ENCODE measurements at places on chromosomes 13 and 19. TPM values are rescaled to one million over a fixed set of nuclear protein-coding genes. Genes with fewer than 3 reads are reported as not detected.

The PDX1 gene
- total RNA-seq: not detected

DNA sequence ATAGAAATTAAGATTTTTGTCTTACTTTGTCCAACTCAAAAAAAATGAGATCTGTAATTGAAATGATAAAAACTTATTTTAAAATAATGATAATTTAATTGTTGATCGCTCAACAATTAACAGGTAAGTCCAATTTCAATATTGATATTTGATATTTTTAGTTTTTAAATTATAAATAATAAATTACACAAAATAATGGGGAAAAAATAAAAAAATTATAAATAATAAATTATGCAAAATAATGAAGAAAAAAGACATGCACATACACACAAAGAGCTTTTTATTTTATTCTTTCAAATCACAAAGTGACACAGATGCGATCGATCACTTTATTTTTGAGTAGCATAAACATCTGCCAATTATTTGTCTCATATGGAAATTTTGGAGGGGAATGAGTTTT lies 40.8 kb downstream of the KCTD12 start:
- no peaks in the 10 kb centered on the region for H3K36me3 ChIP-seq
- DNase-seq: no peak
- peaks cover 2% of the 10 kb centered on the region for H3K27me3 ChIP-seq
- H3K4me1 ChIP-seq: no peaks in the 10 kb centered on the region

The PCSK4 gene
- total RNA-seq: 9.7 TPM

The KLK2 gene
- total RNA-seq: 0.44 TPM

DNA sequence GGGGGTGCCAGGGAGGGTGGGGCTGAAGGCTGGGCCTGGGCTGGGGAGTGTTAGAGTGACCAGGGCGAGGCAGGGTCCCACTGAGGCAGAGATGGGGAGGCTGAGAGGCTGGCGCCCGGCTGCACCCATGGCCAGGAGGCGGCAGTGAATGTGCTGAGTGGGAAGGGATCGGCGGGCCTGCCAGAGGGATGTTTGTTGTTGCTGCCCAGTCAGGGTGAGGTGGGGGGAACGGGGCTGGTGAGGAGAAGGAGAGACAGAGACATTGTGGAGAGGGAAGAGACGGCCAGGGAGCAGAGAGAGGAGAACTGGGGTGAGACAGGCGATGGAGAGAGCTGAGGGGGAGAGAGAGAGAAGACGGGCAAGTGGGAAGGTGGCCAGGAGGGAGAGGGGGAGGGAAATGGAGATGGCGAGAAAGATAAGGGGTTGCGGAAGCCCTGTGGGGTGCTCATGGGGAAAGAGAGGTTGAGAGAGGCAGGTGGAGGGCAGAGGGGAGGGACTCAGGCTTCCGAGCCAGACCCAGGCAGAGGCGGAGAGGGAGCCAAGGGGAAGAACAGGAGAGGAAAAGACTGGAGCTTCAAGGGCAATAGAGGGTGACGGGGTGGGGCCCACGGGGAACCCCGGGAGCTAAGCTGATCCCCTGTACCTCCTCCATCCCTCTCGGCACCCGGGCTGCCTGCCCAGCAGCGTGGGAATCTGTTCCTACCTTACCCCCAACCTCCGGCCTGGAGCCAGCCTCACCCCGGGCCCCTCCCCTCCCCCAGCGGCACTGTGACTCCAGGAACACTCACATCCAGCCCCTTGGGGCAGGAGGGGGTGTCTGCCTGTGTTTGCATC lies 690 bp upstream of the B3GNT8 start:
- H3K27me3 ChIP-seq: no peaks in the 10 kb centered on the region
- H3K36me3 ChIP-seq: peaks cover 9% of the 10 kb centered on the region

The LGALS14 gene
- total RNA-seq: not detected

The SPC24 gene
- total RNA-seq: 65.4 TPM

The MAB21L1 gene
- total RNA-seq: not detected

The LILRB1 gene
- 2.3 TPM for total RNA-seq

The TNNT1 gene
- not detected for total RNA-seq

DNA sequence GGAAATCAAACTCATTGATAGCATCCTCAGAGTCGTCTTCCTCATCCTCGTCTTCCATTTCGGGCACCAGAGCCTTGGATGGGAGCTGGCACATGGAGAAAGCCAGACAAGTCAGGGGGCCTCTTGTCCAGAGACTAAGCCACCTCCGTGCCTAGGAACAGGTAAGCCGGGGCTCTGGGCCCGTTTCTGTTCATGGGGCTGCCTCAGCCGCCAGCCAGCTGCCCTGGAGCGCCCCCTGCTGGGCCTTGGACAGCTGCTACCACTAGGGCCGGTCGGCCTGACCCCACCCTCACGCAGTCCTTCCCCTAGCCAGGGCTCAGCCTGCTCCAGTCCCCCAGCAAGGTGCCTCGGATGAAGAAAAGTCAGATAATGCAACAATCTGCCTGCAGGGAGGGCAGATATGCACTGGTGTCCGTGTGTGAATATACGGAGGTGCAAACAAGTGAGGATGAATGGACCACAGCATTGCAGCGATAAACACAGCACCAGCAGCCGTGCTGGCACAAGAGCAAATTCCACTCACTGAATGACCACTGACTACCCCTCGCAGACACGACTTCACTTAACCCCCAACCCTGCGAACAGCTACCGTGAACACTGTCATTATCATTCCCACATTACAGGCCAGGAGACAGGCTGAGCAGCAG lies 11.9 kb upstream of the PRKD2 start:
- peak overlapping the region; percentile 79 for H3K27ac ChIP-seq
- H3K4me3 ChIP-seq: peak overlapping the region; percentile 36
- peak; percentile 92 for DNase-seq
- H3K36me3 ChIP-seq: peaks cover 21% of the 10 kb centered on the region
- H3K27me3 ChIP-seq: no peaks in the 10 kb centered on the region

GRCh38 chr13:38898481-38898880 lies 92.2 kb downstream of the STOML3 start:
- no peaks in the 10 kb centered on the region for H3K36me3 ChIP-seq
- no peaks in the 10 kb centered on the region for H3K27me3 ChIP-seq
- no peak overlapping the region for H3K4me3 ChIP-seq

The EBPL gene
- total RNA-seq: 26.0 TPM

DNA sequence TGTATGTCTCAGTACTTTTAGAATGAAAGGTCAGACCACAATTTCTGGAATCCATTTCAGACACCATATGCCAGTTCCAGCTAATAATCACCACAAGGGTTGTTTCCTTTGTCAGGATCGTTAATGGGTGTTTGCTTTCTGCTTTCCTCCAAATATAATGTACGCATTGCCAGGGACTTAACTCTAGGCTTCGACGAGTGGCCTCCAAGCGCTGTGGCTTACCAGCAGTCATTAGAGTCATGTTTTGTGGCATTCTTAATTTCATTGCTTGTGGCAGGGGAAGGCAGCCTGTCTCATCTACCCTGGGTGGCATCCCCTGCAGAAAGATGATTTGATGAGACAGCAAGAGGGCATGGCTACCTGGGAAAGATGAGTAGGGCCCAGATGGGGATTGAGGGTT lies 22.5 kb downstream of the SAFB start:
- DNase-seq: no peak
- H3K4me3 ChIP-seq: no peak overlapping the region
- no peaks in the 10 kb centered on the region for H3K27me3 ChIP-seq
- peaks cover 33% of the 10 kb centered on the region for H3K36me3 ChIP-seq
- no peak overlapping the region for H3K27ac ChIP-seq

The GFY gene
- total RNA-seq: not detected

GRCh38 chr19:10603873-10604459 lies 16.9 kb upstream of the AP1M2 start:
- peak overlapping the region; percentile 99 for H3K4me3 ChIP-seq
- peaks cover 12% of the 10 kb centered on the region for H3K36me3 ChIP-seq
- peaks cover 4% of the 10 kb centered on the region for H3K27me3 ChIP-seq
- H3K27ac ChIP-seq: peak overlapping the region; percentile 100
- no peak for DNase-seq

The IGFL2 gene
- not detected for total RNA-seq

DNA sequence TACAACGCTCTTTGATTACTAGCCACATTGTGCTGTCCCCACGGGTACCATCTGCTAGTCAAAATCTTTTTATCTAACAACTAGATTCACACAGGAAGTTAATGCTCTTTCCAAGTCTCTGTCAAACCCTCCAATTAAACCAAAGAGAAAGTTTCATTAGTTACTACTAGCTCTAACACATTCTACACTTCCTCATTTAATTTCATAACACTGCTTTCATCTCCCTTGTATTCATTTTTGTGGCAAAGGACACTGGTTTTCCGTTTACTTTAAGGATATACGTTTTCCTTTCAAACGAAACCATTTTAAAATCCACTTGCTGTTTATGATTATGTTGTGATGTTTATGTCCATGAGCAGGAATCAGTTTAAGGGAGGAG lies 5.3 kb downstream of the DYRK1B start:
- peaks cover 24% of the 10 kb centered on the region for H3K4me1 ChIP-seq
- H3K27ac ChIP-seq: peak overlapping the region; percentile 16
- no peaks in the 10 kb centered on the region for H3K27me3 ChIP-seq
- peaks cover 17% of the 10 kb centered on the region for H3K36me3 ChIP-seq
- no peak for DNase-seq

The FUT3 gene
- total RNA-seq: not detected

DNA sequence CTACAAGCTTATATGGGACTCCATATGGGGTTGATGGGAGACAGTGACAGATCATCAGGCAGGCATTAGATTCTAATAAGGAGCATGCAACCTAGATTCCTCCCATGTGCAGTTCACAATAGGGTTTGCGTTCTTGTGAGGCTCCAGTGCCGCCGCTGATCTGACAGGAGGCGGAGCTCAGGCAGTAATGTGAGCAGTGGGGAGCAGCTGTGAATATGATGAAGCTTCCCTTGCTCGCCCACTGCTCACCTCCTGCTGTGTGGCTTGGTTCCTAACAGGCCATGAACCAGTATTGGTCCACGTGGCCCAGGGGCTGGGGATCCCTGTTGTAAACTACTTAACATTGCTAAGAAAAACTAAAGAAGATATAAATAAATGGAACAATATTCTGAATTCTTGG lies 378.4 kb downstream of the KCNRG start:
- no peak overlapping the region for H3K27ac ChIP-seq
- H3K4me3 ChIP-seq: no peak overlapping the region
- no peaks in the 10 kb centered on the region for H3K36me3 ChIP-seq
- no peak for DNase-seq

The GPR12 gene
- total RNA-seq: not detected

- no peak for DNase-seq
- H3K4me3 ChIP-seq: no peak overlapping the region
- H3K27ac ChIP-seq: no peak overlapping the region
These were observed 437.0 kb downstream of the SUCLA2 start for GRCh38 chr13:47564041-47564440.

GRCh38 chr13:37960427-37960826 lies 90.9 kb upstream of the TRPC4 start:
- H3K36me3 ChIP-seq: no peaks in the 10 kb centered on the region
- DNase-seq: no peak
- no peak overlapping the region for H3K27ac ChIP-seq
- no peak overlapping the region for H3K4me3 ChIP-seq
- H3K4me1 ChIP-seq: no peaks in the 10 kb centered on the region

The B9D2 gene
- 13.0 TPM for total RNA-seq

- H3K36me3 ChIP-seq: no peaks in the 10 kb centered on the region
- H3K4me3 ChIP-seq: no peak overlapping the region
- peaks cover 9% of the 10 kb centered on the region for H3K27me3 ChIP-seq
- H3K4me1 ChIP-seq: peaks cover 15% of the 10 kb centered on the region
- peak overlapping the region; percentile 60 for H3K27ac ChIP-seq
These were observed 26.7 kb upstream of the NAPA start for GRCh38 chr19:47541518-47541917.

GRCh38 chr19:48661711-48662090 lies 11.1 kb downstream of the NTN5 start:
- no peak overlapping the region for H3K4me3 ChIP-seq
- H3K27me3 ChIP-seq: peaks cover 5% of the 10 kb centered on the region
- H3K4me1 ChIP-seq: peaks cover 6% of the 10 kb centered on the region

The HCST gene
- 186 TPM for total RNA-seq

The NLRP7 gene
- not detected for total RNA-seq

The CD22 gene
- 1.8 TPM for total RNA-seq

The RAB3A gene
- 6.1 TPM for total RNA-seq

The LACC1 gene
- 4.8 TPM for total RNA-seq

DNA sequence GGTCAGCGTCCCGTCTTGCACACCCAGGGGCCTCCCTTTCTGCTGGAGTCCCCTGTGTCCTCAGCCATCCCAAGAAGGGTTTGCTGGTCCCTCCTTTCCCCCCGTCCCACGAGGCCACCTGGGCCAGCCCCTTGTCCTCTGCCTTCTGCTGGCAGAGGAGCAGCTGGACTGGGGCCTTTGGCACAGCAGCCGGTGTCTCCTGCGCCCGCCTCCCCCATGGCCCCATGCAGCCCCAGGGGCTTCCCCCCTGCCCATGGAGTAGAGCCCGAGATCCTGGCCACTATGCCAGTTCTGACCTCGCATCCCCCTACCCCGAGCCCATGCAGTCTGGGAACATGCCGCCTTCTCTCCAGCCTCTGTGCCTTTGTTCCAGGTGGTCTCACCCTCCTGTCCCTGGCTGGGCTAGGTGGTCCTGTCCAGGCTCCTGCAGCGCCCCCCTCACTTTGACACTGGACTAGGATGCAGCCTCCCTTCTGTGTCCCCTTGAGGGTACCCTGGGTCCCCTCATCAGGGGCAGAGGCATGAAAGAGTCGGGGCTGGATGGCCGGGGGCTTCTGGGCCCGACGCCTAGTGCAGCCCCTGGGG lies 5.7 kb upstream of the GARIN5A start:
- peaks cover 32% of the 10 kb centered on the region for H3K36me3 ChIP-seq
- no peak overlapping the region for H3K4me3 ChIP-seq
- H3K27me3 ChIP-seq: no peaks in the 10 kb centered on the region
- DNase-seq: no peak

The GAPDHS gene
- not detected for total RNA-seq

DNA sequence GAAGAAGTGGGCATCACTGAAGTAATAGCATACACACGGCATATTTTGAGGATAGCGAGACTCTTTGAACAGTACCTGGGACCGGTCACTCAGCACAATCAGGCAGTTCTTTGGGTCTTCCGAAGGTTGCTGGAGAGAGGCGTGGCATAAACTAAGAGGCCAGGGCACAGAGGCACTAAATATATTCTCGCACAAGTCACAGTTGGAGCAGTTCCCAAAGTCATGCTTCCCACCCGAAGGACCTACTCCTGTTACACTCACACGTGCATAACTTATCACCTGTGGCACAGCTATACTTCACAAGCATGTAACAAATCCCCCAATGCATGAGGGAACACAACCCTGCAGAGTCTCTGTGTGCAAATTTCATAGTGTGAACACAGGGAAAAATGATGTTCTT lies 10.2 kb downstream of the WDR87 start:
- H3K36me3 ChIP-seq: no peaks in the 10 kb centered on the region
- H3K4me1 ChIP-seq: no peaks in the 10 kb centered on the region
- no peaks in the 10 kb centered on the region for H3K27me3 ChIP-seq
- DNase-seq: no peak
- no peak overlapping the region for H3K27ac ChIP-seq
- H3K4me3 ChIP-seq: no peak overlapping the region

- H3K4me3 ChIP-seq: no peak overlapping the region
- no peak for DNase-seq
- no peak overlapping the region for H3K27ac ChIP-seq
- H3K27me3 ChIP-seq: no peaks in the 10 kb centered on the region
These were observed 632.0 kb downstream of the SLITRK5 start for GRCh38 chr13:88303157-88303556.
